ENCODE measurements at places on chromosomes 3 and 15. TPM values are rescaled to one million over a fixed set of nuclear protein-coding genes. Genes with fewer than 3 reads are reported as not detected.

The OR5AC2 gene
- total RNA-seq = not detected

The FAM3D gene
- 4.0 TPM for total RNA-seq

The IL20RB gene
- 3.7 TPM for total RNA-seq

The TRAIP gene
- 1.5 TPM for total RNA-seq

GRCh38 chr3:129037093-129037419 lies 23.5 kb upstream of the GP9 start:
- H3K4me3 ChIP-seq = no peak overlapping the region
- no peak overlapping the region for H3K27ac ChIP-seq
- H3K4me1 ChIP-seq = no peaks in the 10 kb centered on the region
- peaks cover 6% of the 10 kb centered on the region for H3K36me3 ChIP-seq
- no peak for DNase-seq
- H3K27me3 ChIP-seq = no peaks in the 10 kb centered on the region

- DNase-seq = no peak
- H3K27ac ChIP-seq = peak overlapping the region; percentile 51
- no peaks in the 10 kb centered on the region for H3K27me3 ChIP-seq
- no peaks in the 10 kb centered on the region for H3K36me3 ChIP-seq
- H3K4me1 ChIP-seq = peaks cover 7% of the 10 kb centered on the region
These were observed 337.3 kb upstream of the CBLB start for GRCh38 chr3:106206146-106206545.

DNA sequence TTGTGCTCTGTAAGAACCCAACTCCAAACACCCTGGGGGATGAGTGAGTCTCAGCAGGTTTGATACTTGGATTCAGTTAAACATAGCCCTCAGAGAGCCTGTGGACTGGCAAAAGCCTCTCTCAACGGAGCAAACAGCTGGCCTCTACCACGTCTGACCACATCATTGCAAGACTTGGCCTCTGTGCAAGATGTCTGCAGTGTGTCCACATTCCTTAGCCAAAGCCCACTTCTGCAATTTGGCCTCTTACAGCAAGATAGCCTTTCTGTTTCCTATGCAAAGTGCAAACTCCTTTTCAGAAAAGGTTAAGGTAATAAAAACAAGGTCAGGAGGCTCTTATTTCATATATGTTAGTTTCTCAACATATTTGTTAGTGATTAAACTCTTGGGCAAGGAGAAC lies 27.9 kb downstream of the FBN1 start:
- no peaks in the 10 kb centered on the region for H3K27me3 ChIP-seq
- H3K27ac ChIP-seq = peak overlapping the region; percentile 4
- no peak overlapping the region for H3K4me3 ChIP-seq
- no peaks in the 10 kb centered on the region for H3K36me3 ChIP-seq

DNA sequence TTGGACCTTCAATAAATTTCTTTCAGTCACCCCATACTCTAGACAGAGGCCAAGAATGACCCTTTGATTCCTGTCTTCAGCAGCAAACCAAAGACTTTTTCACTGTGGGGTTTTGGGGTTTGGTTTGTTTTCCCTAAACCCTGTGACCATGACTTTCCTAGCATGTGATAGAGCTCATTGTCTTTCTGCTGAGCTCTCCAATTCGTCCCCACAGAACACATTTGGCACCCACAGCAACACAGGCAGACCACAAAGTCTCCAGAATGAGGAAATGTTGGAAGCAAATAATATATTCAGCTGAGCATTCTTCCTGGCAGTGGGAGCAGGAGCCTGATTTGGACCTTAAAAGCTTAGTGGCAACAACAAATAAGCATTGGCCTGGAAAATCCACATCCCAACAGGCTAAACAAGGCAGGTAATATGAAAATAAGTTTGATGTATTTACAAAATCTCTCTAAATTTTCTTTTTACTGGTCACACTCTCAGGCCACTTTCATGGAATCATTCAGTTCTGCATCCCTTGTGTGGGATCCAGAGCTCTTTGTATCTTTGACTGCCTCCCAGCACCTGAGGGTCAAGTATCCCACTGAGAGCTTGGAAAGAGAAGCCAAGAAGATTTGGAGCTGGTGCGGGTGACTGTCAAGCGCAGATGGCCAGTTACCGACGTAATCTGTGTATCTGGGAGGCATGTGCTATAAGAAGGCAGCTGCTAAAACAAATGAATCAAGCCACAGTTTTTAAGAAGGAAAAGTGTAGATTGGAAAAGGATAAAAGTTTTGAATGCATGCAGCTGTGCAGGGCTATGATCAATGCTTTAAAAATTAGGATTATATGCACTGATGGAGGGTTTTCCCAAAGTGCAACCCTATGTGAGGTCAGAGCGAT lies 36.5 kb upstream of the CPB1 start:
- DNase-seq = no peak
- H3K4me3 ChIP-seq = no peak overlapping the region
- H3K36me3 ChIP-seq = no peaks in the 10 kb centered on the region

DNA sequence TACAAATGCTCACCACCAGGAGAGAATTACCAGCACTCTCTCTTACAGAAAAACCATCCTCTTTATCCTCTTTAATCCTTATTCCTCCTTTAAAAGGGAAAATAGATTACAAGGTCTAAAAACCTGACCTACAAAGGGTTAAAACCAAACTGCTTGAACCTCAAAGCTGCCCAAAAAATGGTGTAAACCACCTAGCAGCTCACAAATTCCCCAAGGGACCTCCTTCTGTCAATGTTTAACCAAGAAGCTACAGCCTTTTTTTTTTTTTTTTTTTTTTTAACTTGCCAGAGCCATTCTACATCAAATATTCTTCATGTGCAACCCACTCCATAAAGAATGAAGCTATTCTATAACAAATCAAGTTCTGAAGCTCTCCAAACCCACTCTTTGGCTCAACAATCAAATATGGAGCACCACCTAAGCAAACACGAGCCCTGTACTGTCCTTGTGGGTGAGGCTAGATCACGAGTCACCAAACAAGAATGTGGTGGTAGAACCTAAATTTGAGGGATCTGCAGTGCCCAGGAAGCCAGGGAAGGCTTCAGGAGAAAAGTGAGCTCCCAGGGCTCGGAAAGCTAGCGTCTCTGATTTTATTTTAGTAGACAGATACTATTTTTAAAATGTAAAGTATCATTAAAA lies 20.1 kb downstream of the OSBPL10 start:
- H3K36me3 ChIP-seq = no peaks in the 10 kb centered on the region
- H3K4me1 ChIP-seq = peaks cover 32% of the 10 kb centered on the region
- H3K27ac ChIP-seq = peak overlapping the region; percentile 74

DNA sequence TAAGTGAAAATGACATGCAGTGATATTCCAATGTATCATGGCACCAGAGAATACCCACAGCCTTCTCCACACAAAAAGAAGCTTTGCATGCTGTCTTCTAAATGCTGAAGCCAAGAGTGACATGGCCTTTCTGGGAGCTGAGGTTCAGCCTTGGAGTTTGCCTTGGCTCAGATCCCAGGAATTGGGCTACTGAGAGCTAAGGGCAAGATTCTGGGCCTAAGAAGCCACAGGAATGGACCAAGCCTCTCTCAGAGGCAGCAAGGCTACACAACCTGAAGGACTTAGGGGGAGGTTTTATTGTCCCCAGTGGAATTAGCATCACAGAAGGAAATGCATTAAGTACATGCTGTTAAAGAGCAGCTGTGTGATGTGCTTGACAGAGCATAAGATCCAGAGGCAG lies 1078.5 kb downstream of the TUSC7 start:
- H3K36me3 ChIP-seq = no peaks in the 10 kb centered on the region
- no peak overlapping the region for H3K4me3 ChIP-seq
- H3K4me1 ChIP-seq = no peaks in the 10 kb centered on the region
- H3K27ac ChIP-seq = no peak overlapping the region

All from upper lobe of right lung (tissue), 1 donor.